ENCODE measurements at places on chromosomes 4 and X. TPM values are rescaled to one million over a fixed set of nuclear protein-coding genes. Genes with fewer than 3 reads are reported as not detected.

DNA sequence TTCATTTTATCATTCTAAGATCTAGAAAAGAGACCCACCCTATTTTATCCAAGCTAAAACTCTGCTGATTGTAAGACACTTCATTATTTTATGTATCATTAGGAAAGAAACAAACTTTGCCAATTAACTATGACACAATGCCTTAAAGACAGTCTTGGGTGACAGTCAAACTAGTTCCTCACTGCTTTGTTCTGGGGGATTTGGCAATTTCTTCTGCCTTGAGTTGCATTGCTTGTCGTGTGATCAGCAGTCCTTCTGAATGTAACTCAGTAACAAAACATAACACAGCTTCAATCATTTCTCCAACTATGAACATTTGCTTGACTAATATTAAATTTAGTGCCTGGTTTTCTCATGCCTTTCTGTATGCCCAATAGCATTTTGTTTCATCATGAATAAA, 577.9 kb upstream of the DIPK2B start:
- H3K4me1 ChIP-seq: no peaks in the 10 kb centered on the region
- H3K27me3 ChIP-seq: peaks cover 41% of the 10 kb centered on the region
- no peaks in the 10 kb centered on the region for H3K36me3 ChIP-seq
- no peak overlapping the region for H3K27ac ChIP-seq

DNA sequence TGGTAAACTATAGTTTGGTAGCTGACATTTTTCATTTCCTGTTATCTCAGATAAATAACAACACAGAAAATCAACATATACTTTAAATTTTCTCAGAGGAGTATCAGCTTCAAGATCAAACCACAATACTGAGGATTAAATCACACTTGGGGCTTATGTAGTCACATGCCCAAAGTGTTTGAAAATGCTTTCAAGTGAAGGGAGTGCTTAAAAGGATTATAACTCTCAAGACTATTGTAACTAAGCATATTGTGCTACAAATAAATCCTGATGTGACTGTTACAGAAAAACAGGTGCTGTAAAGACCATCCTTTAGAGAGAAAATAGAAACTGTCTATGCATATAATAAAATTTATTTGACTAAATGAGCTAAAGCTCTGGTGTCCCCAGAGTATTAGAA, 887.6 kb downstream of the ADGRL3 start:
- no peak overlapping the region for H3K4me3 ChIP-seq
- no peaks in the 10 kb centered on the region for H3K27me3 ChIP-seq
- DNase-seq: no peak
- H3K4me1 ChIP-seq: no peaks in the 10 kb centered on the region
- no peak overlapping the region for H3K27ac ChIP-seq

GRCh38 chr4:47031011-47031678, at the start of gene GABRB1:
Gene GABRB1 (plus strand): TSS chr4:47031567.
- H3K27ac ChIP-seq: no peak within 1 kb of the TSS
- H3K4me3 ChIP-seq: peak within 1 kb of the TSS; percentile 23
- H3K36me3 ChIP-seq: no peaks in the 10 kb centered on the region
- H3K4me1 ChIP-seq: no peaks in the 10 kb centered on the region
- H3K27me3 ChIP-seq: no peaks in the 10 kb centered on the region
- DNase-seq: no peak

Gene TEX11
- total RNA-seq: not detected

Gene MAP7D2
- total RNA-seq: 1.3 TPM

GRCh38 chr4:140463614-140464013, 34.5 kb downstream of the MGAT4D start:
- no peaks in the 10 kb centered on the region for H3K36me3 ChIP-seq
- no peak overlapping the region for H3K4me3 ChIP-seq
- no peaks in the 10 kb centered on the region for H3K27me3 ChIP-seq
- no peak overlapping the region for H3K27ac ChIP-seq
- DNase-seq: no peak

DNA sequence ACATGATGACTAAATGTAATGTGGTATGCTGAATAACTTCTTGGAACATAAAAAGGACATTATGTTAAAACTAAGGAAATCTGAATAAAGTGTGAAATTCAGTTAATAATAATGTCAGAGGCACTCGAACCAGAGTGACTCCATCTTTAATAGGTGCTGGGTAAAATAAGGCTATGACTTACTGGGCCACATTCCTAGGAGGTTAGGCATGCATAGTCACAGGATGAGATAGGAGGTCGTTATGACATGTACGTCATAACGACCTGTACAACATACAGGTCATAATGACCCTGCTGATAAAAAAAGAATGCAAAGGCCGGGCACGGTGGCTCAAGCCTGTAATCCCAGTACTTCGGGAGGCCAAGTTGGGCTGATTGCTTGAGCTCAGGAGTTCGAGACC, 28.9 kb upstream of the OPHN1 start:
- DNase-seq: no peak
- no peaks in the 10 kb centered on the region for H3K36me3 ChIP-seq
- no peaks in the 10 kb centered on the region for H3K27me3 ChIP-seq
- no peak overlapping the region for H3K27ac ChIP-seq
- H3K4me1 ChIP-seq: no peaks in the 10 kb centered on the region

DNA sequence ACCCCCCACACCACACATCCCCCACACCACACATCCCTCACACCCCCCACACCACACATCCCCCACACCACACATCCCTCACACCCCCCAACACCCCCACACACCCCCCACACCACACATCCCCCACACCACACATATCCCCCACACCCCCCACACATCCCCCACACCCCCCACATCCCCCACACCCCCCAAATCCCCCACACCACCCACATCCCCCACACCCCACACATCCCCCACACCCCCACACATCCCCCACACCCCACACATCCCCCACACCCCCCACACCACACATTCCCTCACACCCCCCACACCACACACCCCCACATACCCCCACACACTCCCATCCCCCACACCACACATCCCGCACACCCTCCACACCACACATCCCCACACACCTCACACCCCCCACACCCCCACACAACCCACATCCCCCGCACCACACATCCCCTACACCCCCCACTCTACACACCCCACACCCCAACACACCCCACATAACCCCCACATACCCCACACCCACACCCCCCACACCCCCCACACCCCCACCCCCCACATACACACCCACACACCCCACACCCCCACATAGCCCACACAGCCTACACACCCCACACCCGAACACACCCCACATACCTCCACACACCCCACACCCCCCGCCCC, 172.9 kb downstream of the DCLK2 start:
- H3K4me1 ChIP-seq: no peaks in the 10 kb centered on the region
- H3K36me3 ChIP-seq: no peaks in the 10 kb centered on the region
- H3K27ac ChIP-seq: no peak overlapping the region
- no peaks in the 10 kb centered on the region for H3K27me3 ChIP-seq

GRCh38 chr4:159142241-159142640, 39.4 kb downstream of the RAPGEF2 start:
- no peak for DNase-seq
- H3K4me1 ChIP-seq: no peaks in the 10 kb centered on the region
- no peak overlapping the region for H3K27ac ChIP-seq

GRCh38 chr4:88212253-88212561, 53.8 kb upstream of the ABCG2 start:
- no peak overlapping the region for H3K4me3 ChIP-seq
- H3K4me1 ChIP-seq: no peaks in the 10 kb centered on the region
- H3K27ac ChIP-seq: no peak overlapping the region
- H3K27me3 ChIP-seq: no peaks in the 10 kb centered on the region

DNA sequence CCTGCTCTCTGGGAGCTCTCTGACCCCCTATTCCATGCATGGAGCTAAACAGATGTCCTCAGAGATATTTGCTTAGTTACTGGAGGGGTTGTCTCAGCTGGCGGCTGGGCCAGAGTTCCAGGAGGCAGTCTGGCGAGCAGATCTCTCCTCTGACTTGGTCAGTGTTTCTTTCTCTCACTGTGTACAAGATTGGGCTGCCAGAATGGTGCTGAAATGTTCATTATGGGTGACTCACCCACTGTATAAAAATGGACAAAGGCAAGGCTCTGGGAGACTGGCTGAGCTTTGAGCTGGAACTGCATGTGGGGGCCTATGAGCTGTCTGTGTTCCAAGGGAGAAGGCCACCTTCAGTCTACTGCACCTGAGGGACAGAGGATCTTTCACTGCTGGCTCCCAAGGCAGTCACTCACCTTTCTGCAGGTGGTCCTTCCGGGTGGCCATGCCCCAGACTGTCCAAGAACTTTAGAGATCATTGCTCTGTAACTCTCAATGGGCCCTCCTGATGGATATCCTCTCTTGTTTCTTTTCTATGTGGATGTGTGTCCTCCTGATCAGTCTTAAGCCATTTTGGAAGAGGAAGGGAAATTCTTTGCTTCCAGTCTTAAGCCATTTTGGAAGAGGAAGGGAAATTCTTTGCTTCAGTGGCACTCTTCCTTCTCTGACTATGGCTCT, 88.2 kb downstream of the CFAP299 start:
- no peak for DNase-seq
- no peaks in the 10 kb centered on the region for H3K36me3 ChIP-seq
- no peak overlapping the region for H3K4me3 ChIP-seq
- no peaks in the 10 kb centered on the region for H3K4me1 ChIP-seq

GRCh38 chrX:139890991-139891700, 41.7 kb downstream of the ATP11C start:
- no peak for DNase-seq
- H3K36me3 ChIP-seq: no peaks in the 10 kb centered on the region
- no peaks in the 10 kb centered on the region for H3K27me3 ChIP-seq
- H3K27ac ChIP-seq: no peak overlapping the region
- H3K4me3 ChIP-seq: no peak overlapping the region

- no peak overlapping the region for H3K4me3 ChIP-seq
- DNase-seq: no peak
- no peaks in the 10 kb centered on the region for H3K27me3 ChIP-seq
- peaks cover 22% of the 10 kb centered on the region for H3K4me1 ChIP-seq
- H3K27ac ChIP-seq: peak overlapping the region; percentile 74
These were observed 129.3 kb downstream of the SHROOM3 start for GRCh38 chr4:76564123-76564915.

Measured in breast epithelium (tissue), 4 donors.